Naive thymus-derived CD8-positive, alpha-beta T cell (primary cell): ENCODE measurements at places on chromosomes 2 and 18. TPM values are rescaled to one million over a fixed set of nuclear protein-coding genes. Genes with fewer than 3 reads are reported as not detected.

The ASAP2 gene
- not detected for total RNA-seq

The CPLX4 gene
- not detected for total RNA-seq

The TXNDC2 gene
- not detected for total RNA-seq

The MAL gene
- total RNA-seq, result 116 TPM

The SPR gene
- 0.52 TPM for total RNA-seq

The GCG gene
- total RNA-seq, result not detected

The IL36RN gene
- not detected for total RNA-seq

The UGT1A8 gene
- total RNA-seq, result not detected

The ZNF2 gene
- total RNA-seq, result 4.7 TPM

The RAD51AP2 gene
- total RNA-seq, result not detected

The TBR1 gene
- not detected for total RNA-seq

The ITGAV gene
- total RNA-seq, result 8.1 TPM

The ELOA2 gene
- total RNA-seq, result not detected

The XRCC5 gene
- total RNA-seq, result 245 TPM

The ARHGAP25 gene
- total RNA-seq, result 124 TPM

The SLC5A7 gene
- not detected for total RNA-seq

The C1GALT1C1L gene
- total RNA-seq, result 0.33 TPM

The PJVK gene
- total RNA-seq, result 4.5 TPM

The ALPP gene
- total RNA-seq, result not detected

The TIMM21 gene
- 25.8 TPM for total RNA-seq

The RAB6C gene
- total RNA-seq, result not detected

The AGFG1 gene
- 52.9 TPM for total RNA-seq

The AGXT gene
- total RNA-seq, result not detected

The ACVR1C gene
- 3.3 TPM for total RNA-seq

The MOCOS gene
- total RNA-seq, result 0.16 TPM

The DCDC2C gene
- not detected for total RNA-seq

The TCF23 gene
- total RNA-seq, result not detected

The PDCD1 gene
- total RNA-seq, result 0.23 TPM

The CCDC121 gene
- 1.8 TPM for total RNA-seq

The SIX2 gene
- not detected for total RNA-seq

The SUMO1 gene
- total RNA-seq, result 57.7 TPM

The DYNAP gene
- not detected for total RNA-seq

The DPYSL5 gene
- not detected for total RNA-seq

The ELP2 gene
- 172 TPM for total RNA-seq

The CYP27C1 gene
- not detected for total RNA-seq

The ARHGAP28 gene
- not detected for total RNA-seq

The CDK15 gene
- total RNA-seq, result not detected

The GRHL1 gene
- 0.47 TPM for total RNA-seq

The CD8B2 gene
- total RNA-seq, result 14.1 TPM

The REG3G gene
- total RNA-seq, result not detected

The IL1B gene
- not detected for total RNA-seq

The PXDN gene
- 1.1 TPM for total RNA-seq

The SELENOI gene
- total RNA-seq, result 21.5 TPM

The COL3A1 gene
- total RNA-seq, result not detected
